A549 (cell line): ENCODE measurements at places on chromosomes 7 and 10. TPM values are rescaled to one million over a fixed set of nuclear protein-coding genes. Genes with fewer than 3 reads are reported as not detected.

DNA sequence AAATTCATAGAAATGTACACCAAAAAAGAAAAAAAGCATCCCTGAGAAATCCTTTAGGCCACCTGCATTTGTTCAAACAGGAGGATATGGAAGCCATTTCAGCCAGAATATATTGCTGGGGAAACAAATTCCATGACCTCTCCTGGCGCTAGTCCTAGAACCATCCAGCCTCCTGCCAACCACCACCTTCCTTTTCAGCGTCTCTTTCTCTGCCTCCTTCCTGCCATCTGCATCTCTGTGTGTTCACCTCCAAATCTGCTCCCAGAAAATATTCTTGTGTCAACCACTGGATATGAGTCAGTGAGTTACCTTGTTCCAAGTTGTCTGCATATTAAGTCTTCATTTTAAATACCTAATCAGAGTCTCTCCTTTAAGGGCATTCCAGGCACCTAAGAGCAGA is 50.6 kb upstream of the NPY start:
- no peak for DNase-seq

GRCh38 chr7:47361236-47361635 is 220.7 kb downstream of the TNS3 start:
- no peak for DNase-seq

GRCh38 chr10:4943821-4944220 is 19.4 kb upstream of the AKR1C1 start:
- DNase-seq, result no peak

DNA sequence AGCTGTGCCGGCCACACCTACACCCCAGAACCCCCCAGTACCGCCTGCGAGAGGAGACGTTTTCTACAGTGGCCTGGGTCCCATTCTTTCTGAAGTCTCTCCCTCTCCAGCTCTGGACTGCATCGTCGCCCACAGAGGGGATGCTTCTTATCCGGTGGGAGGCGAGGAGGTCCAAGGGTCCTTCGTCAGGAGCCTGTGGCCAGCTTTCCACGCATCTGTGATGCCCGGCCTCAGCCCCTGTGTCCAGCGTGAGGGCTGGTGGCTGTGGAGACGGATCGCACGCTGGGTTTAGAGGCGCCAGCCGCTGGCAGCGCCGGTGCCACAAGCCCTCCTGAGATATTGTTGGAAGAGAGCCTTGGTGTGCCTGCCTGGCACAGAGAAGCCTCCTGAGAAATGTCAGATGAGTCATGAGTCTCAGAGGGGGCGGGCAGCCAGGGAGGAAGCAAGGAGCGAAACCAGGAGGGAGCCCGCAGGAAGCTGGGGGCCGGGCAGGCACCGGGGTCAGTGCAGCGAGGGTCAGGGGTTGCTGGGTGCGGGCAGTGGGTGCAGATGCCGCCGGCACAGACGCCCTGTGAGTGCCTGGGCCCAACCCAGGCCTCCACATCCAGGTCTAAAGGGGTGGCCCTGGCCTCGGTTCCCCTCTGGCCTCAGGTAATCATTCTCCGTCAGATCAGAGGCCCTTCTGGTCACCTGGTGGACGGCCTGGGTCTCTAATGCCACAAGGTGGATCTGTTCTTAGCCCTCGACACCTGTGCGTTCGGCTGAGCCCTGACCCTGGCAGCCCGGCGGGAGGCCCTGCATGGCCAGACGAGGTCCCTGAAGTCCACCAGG is 86.0 kb upstream of the DIP2C start:
- DNase-seq, result no peak

DNA sequence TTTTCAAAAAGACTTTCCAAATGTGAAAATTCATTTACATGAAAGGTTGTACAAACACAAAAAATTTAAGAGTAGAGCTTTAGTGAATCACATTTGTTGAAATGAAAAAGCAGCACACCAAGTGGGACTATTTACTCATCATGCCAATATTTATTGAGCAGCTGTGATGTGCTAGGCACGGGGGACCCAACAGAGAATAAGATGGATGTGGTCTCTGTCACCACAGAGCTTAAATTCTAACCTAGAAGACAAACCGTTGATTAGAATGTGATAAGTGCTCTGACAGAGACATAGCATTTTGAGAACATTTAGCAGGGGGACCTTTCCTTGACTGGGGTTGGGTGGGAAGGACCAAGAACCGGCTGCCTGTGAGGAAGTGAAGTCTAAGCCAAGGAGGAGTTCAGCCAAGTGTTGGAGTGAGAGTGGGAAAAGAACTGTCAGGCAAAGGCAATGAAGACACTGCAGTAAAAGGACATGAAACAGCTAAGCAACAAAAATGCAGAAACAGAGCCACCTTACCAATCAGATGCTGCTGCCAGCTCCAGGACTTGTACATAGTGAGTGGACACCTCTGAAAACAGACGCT is 19.1 kb downstream of the ADAM12 start:
- no peak for DNase-seq

DNA sequence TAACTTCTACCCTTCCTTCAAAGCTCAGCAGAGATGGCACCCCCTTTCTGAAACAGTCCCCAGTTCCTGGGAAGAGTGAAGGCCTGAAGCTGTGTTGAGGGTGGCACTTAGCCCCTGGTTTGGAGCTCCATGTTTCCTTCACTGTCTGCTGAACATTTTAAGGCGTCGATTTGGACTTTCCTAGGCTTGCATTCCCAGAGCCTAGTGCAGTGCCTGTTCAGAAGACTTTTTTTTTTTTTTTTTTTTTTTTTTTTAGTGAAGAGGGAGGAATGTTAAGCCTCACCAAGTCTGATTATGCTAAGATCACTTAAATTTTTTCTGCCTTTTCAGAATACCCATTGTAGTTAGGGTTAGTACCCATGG is 97.0 kb downstream of the PFKFB3 start:
- DNase-seq, result no peak

- no peak for DNase-seq
Observed at GRCh38 chr10:123786306-123786705, 105.3 kb downstream of the CPXM2 start.

GRCh38 chr7:138186951-138187351 is 110.7 kb downstream of the AKR1D1 start:
- no peak for DNase-seq

- no peak for DNase-seq
Observed at GRCh38 chr7:70142247-70142932, 544.1 kb downstream of the AUTS2 start.

- peak; percentile 81 for DNase-seq
Observed at GRCh38 chr7:74094224-74095101, 10.9 kb downstream of the LIMK1 start.

DNA sequence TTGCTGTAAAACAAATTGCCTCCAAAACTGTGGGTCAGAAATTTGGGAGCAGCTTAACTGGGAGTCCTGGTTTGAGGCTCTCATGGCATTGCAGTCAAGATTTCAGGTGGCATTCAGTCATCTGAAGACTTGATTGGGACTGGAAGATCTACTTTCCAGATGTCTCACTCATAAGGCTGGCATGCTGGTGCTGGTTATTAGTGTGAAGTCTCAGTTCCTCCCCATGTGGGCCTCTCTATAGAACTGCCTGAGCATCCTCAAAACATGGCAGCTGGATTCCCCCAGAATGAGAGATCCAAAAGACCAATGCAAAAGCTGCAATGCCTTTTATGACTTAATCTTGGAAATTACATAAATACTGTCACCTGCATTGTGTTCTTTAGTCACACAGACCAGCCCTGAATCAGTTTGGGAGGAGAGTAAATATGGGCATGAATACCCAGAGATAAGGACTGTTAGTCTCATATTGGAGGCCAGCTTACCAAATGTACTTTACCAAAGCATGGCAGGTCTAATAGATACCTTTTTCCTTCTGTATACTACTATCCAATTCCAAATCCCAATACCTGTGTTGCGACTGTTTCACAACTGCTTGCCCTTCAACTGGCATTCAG is 6.5 kb upstream of the HERPUD2 start:
- DNase-seq, result no peak

- DNase-seq, result peak; percentile 25
Observed at GRCh38 chr7:42236266-42236975, 588 bp downstream of the GLI3 start.

GRCh38 chr10:52074505-52075026 is 239.5 kb upstream of the DKK1 start:
- no peak for DNase-seq

DNA sequence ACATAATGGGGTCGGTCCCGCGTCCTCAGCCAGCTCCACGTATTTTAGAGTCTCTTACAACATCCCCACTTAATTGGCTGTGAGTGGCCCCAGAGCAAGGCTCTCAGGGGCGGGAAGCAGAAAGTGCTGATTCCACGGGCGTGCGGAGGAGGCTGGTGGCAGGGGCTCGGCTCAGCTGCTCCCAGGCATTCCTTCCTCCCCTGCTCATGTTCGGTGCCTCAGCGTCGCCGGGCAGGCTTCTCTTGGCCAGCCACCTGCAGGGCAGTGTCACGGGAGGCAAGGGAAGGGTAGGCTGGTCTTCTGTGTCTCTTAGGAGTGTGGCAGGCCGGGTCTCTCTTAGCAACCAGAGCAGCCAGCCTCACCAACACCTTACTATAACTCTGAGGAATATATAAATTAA is 33.8 kb downstream of the IL15RA start:
- DNase-seq, result no peak

GRCh38 chr10:127919418-127920271 is 12.7 kb downstream of the PTPRE start:
- DNase-seq, result no peak

DNA sequence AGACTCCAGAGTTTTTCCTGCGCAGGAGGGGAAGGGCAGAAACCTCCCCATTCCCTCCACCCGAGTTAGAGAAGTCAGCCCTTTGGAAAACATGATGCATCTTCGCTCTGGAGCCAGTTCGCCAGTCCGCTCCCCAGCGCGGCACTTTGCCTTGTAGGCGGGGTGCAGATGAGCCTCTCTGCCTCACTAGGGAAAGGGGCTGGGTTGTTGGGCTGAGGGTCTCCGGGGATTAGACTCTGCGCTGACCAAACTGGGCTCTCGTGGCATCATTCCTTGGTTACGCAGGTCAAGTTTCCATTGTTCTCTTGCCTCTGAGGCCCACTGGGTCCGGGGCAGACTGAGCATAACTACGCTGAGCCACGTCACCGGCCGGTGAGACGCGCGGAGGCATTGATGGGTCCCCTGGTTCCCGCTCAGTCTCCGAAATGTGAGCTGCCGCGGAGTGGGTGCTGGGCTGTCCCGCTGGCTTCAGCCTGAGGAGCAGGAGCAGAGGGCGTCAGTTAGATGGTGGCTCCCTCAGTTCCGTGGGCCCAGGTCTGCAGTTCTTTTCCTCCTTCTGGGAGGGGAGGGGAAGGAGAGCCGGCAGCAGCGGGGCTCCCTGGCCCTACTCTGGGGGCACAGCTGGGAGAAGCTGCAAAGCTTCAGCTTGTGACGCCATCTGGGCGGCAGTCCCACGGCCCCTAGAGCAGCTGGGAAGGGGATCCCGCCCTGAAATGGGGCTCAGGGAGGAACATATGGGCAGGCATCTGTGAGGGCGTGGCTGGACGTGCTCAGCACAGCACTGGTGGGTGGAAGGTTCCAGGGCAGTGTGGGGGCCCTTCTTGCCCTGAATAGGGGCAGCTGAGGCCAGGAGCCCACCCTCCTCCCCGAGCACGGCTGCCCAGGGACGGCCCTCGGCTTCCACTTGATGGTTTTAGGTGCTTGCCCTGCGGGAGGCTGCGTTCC is 121.3 kb upstream of the BTBD16 start:
- DNase-seq, result no peak

DNA sequence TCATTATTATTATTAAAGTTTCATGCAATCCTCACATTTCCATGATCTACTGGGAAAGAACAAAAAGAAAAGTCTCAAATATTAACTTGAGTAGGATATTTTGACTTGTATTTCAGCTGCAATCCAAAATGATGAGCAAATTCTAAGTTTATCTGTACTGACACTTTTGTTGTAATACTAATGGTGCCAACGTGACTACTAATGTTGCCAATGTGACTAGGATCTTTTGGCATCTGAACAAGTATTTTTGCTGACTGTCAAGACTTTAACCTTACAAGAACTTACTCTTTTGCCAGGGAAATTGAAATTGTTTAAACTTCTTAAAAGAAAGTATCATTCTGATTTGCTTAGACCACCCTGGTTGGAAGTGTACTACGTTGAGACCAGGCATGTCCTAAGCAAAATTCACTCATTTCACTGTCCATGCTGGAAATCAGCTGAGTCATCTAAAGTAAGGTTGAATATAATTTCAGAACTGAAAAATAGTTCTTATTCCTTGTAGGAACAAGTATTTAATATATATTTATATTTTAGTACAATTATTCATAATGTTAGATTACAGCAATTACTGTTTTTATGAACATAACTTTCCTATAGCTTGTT is 78.5 kb upstream of the LYZL1 start:
- DNase-seq, result no peak

TRIM56 gene
- 15.6 to 17.8 TPM (median 16.5 TPM) in 3 replicates for polyA plus RNA-seq

DRGX gene
- not detected in 3 replicates for polyA plus RNA-seq

A1CF gene
- 0.13 to 0.25 TPM (median 0.16 TPM) in 3 replicates for polyA plus RNA-seq

PRKCQ gene
- 3.6 to 3.7 TPM (median 3.6 TPM) in 3 replicates for polyA plus RNA-seq

CYP2W1 gene
- polyA plus RNA-seq, result not detected in 3 replicates

CLRN3 gene
- polyA plus RNA-seq, result 0.08 TPM in 1 of 3 replicates, not detected in the others
